ENCODE measurements at places on chromosomes 3 and 15.

DNA sequence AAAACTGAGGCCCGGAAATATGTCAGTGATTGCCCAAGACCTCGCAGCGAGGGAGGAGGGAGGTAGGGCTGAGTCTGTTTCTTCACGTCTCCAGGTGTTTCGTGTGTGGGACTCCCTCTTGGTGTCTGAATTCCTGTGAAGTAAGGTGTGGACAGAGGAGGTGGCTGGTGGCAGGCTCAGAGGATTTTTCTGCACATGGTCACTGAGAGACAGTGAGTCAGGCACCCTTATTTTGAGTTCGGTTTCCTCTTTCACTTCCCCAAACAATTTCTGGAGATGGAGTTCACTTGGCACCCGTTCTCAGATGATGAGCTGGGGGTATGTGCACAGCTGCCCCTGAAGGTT, 46.3 kb upstream of the VPS8 start:
- no peak for DNase-seq

DNA sequence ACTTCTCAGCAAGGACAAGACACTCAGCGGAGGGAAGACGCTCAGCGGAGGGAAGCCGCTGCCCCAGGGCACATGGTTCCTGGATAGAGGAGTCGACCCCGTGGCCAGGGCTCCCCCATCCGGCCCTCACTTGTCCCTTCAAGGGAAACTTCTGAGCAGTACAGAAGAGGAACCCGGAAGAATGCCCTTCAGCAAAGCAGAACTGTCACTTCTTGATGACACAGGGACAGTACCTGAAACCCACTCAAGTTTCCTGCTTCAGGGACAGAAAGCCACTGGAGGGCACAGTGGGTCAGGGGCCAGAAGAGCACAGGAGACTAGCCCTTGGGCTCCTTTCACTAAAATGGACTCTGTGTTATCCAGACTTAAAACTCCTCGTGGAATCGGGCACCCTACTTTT, 97.8 kb upstream of the RPL32 start:
- no peak for DNase-seq

- DNase-seq, result no peak
Observed at GRCh38 chr15:96002890-96003859, 327.3 kb upstream of the NR2F2 start.

GRCh38 chr3:138769616-138770015, 65.1 kb downstream of the PIK3CB start:
- no peak for DNase-seq

- DNase-seq, result no peak
Observed at GRCh38 chr3:62876064-62876463, 848 bp upstream of the CADPS start.

GRCh38 chr3:79339846-79340245, 428.0 kb downstream of the ROBO1 start:
- no peak for DNase-seq

GRCh38 chr3:128681369-128681829, 30.8 kb upstream of the RPN1 start:
- no peak for DNase-seq

- DNase-seq, result no peak
Observed at GRCh38 chr15:90360746-90361145, 8.7 kb downstream of the ZNF774 start.

DNA sequence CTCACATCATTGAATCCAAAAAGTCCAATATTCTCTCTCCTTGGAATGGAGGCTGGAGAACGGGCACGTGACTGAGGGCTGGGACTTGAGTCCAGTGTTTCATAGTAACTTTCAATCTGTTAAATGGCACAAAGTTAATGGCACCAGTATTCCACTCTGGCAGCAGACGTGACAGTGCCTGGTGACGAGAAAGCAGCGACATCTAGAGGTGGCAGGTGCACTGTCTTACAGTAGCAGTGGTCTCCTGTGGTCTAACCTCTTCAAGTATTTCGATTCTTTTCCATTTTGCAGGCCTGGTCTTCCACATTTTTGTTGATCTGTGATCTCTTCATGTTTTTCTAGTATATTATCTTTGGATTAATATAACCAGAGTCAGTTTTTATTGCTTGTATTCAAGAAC, 107.1 kb downstream of the OXSM start:
- peak; percentile 21 for DNase-seq

DNA sequence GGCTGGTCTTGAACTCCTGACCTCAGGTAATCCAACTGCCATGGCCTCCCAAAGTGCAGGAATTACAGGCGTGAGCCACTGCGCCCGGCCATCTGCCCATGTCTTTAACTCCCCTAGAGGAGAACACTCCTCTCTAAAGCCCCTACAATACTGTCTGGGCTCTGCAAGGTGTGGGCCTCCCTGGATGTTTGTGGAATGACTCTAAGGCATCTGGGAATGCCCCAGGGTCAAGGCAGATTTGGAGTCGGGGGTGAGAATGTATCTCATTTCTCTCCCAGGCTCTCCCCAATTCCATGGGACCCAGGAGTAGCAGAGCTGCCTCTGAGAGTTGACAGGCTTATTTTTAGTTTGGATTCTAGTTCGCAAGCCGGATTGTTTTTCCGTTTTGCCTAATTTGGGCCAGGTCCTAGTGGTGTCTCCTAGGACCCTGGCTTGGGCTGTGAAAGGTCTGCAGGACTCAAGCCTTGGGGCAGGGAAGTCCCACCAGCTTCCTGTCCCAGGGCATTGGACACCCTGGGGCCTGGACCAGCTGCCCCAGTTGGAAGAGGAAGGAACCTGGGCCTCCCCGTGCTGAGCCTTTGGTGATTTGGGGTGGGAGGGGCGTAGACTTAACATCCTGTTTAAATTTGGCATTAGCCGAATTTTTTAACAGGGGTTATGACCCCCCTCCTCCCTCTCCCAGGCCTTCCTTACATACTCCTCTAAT, 53.5 kb downstream of the MAGEF1 start:
- no peak for DNase-seq

GRCh38 chr3:172246107-172246844, 202.0 kb downstream of the GHSR start:
- no peak for DNase-seq

- DNase-seq, result no peak
Observed at GRCh38 chr3:71317749-71318457, 265.6 kb downstream of the FOXP1 start.

DNA sequence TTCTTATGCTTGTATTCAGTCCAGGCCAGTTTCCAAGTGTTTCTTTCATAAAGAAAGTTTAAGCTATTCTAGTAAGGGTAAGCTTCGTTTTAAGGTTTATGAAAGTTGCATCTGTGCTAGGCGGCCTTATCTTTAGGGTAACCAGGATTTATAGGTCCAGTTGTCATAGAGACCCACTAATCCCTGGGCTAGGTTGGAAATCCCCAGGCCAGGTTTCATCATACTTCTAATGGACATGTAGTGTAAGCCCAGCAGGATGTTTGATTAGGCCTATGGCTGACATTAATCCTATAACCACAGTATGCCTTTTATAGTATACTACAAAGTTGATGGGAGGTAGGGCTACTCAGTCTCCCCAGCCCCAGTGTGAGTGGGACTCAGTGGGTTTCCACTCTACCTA, 312.4 kb downstream of the CACNA2D3 start:
- no peak for DNase-seq
